T-helper 17 cell (primary cell): ENCODE measurements at places on chromosomes 5 and 9. TPM values are rescaled to one million over a fixed set of nuclear protein-coding genes. Genes with fewer than 3 reads are reported as not detected.

GRCh38 chr5:150503977-150504620, 3.8 kb upstream of the NDST1 start:
- H3K4me1 ChIP-seq: peaks cover 3% of the 10 kb centered on the region
- DNase-seq: no peak
- H3K27ac ChIP-seq: no peak overlapping the region
- H3K27me3 ChIP-seq: peaks cover 14% of the 10 kb centered on the region

DNA sequence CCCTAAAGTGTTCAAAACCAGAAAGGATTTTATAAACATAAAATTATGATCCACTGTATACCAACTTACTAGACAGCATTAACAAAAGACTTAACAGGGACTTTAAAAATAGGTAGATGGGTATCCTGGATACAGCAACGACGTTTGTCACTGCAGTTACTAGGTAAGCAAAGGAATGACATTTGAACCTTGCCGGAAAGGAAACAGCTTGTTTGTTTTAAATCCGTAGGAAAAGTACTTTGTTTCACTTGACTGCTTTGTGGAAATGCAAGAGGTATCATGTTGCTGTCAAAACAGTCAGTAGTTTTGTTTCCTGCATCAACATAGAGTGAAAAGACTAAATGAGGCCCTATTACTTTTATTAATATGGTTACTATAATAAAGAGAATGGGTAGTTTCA, 122.9 kb downstream of the CDC42SE2 start:
- H3K4me1 ChIP-seq: peaks cover 48% of the 10 kb centered on the region
- no peak for DNase-seq
- H3K27ac ChIP-seq: peak overlapping the region; percentile 96

DNA sequence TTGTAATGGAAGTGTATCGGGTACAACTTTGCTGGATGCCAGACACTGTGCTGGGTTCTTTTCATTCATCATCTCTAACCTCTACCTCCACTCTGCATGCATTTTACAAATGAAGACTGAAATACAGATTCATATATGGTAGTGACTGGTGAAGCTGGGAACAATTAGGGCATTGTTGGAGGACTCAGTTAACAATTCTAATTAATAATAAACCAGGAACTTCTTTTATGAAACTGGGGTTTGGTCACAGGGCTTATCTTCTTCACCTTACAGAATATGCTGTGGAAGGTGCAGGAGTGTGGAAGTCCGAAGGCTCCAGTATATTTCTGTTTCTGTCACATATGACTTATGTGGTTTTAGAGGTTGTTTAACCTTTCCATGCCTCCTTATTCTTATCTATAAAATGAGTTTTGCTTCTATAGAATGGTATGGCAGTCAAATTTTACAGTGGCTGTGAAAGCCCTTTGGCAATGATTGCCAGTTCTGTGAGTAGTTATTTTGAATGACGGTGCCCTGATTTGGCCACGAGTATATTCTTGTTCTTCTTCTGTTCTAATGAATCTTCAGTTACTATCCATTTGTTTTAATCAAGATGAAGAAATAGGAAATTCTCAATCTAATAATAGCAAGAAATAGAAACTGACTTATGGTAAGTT, 284.7 kb downstream of the GABRB2 start:
- no peak overlapping the region for H3K4me3 ChIP-seq
- DNase-seq: no peak
- no peaks in the 10 kb centered on the region for H3K36me3 ChIP-seq
- no peaks in the 10 kb centered on the region for H3K4me1 ChIP-seq
- no peaks in the 10 kb centered on the region for H3K27me3 ChIP-seq
- H3K27ac ChIP-seq: no peak overlapping the region

GRCh38 chr5:177378884-177379883, 5.0 kb upstream of the SLC34A1 start:
- peak overlapping the region; percentile 64 for H3K4me3 ChIP-seq
- DNase-seq: no peak
- H3K27ac ChIP-seq: peak overlapping the region; percentile 77
- no peaks in the 10 kb centered on the region for H3K27me3 ChIP-seq

DNA sequence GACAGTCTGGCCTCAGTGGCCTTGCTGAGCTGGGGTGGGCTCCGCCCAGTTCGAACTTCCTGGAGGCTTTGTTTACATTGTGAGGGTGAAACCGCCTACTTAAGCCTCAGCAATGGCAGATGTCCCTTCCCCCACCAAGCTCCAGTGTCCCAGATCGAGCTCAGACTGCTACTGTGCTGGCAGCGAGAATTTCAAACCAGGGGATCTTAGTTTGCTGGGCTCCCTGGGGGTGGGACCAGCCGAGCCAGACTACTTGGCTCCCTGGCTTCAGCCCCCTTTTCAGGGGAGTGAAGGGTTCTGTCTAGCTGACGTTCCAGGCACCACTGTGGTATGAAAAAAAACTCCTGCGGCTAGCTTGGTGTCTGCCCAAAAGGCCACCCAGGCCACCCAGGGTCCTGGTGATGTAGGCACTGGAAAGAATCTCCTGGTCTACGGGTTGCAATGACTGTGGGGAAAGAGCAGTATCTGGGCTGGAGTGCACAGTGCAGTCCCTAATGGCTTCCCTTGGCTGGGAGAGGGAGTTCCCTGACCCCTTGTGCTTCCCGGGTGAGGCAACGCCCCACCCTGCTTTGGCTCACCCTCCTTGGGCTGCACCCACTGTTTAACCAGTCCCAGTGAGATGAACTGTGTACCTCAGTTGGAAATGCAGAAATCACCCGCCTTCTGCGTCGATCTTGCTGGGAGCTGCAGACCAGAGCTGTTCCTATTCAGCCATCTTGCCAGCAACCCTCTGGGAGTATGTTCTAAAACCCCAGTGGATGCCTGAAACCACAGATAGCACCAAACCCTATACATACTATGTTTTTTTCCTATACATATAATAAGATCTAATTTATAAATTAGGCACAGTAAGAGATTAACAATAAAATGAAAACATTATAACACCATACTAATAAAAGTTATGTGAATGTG, 95.5 kb downstream of the TMEM161B start:
- no peaks in the 10 kb centered on the region for H3K27me3 ChIP-seq
- no peaks in the 10 kb centered on the region for H3K36me3 ChIP-seq
- H3K4me3 ChIP-seq: no peak overlapping the region
- DNase-seq: no peak
- H3K27ac ChIP-seq: no peak overlapping the region
- no peaks in the 10 kb centered on the region for H3K4me1 ChIP-seq

Gene TNFSF8
- 47.6 TPM for total RNA-seq

- no peak overlapping the region for H3K4me3 ChIP-seq
- no peak for DNase-seq
- H3K27ac ChIP-seq: no peak overlapping the region
Observed at GRCh38 chr5:167653645-167654106, 637.8 kb upstream of the WWC1 start.

Gene PCDHA6
- not detected for total RNA-seq

Gene EQTN
- total RNA-seq: not detected

Gene OLFM1
- not detected for total RNA-seq

DNA sequence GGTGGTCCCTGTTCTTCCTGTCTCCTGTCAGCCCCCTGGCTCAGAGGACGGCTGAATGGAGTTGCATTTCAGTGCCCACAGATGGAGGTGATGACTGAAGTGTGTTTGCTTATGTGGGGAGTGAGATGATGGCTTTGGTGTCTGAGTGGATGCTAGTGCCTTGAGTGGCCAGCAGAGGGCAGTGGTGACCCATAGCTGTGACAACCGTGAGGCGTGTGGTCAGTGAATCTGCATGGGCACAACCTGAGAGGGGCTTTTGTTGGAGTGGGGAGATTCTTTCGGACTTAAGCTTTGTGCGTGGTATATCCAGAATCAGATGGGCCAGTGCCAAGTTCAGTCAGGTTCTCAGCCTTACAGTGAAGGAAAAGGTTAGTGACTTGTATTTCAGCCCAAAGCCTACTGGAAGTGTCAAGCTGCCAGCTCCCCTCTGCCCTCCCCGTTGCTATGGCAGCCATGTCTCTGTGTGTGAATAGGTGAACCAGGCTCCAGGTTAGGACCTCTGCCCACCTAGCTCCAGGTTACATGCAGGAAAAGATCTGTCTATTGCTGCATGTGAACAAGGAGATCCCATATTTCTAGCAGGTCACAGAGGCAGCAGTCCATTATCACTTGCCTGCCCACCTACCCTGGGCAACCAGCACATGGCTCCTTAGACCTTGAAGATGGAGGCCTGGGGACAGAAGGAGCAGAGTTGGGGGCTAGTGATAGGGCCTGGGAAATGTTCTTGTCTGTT, 14.7 kb upstream of the CXXC5 start:
- no peaks in the 10 kb centered on the region for H3K27me3 ChIP-seq
- H3K4me1 ChIP-seq: peaks cover 29% of the 10 kb centered on the region
- H3K4me3 ChIP-seq: no peak overlapping the region
- peaks cover 3% of the 10 kb centered on the region for H3K36me3 ChIP-seq
- peak overlapping the region; percentile 90 for H3K27ac ChIP-seq

Gene PTBP3
- total RNA-seq: 132 TPM

Gene DOCK8
- total RNA-seq: 187 TPM

Gene PTTG1
- 16.0 TPM for total RNA-seq

GRCh38 chr9:18741945-18742344, 268.0 kb downstream of the ADAMTSL1 start:
- no peaks in the 10 kb centered on the region for H3K4me1 ChIP-seq
- H3K27ac ChIP-seq: no peak overlapping the region
- DNase-seq: no peak
